ENCODE measurements at places on chromosomes 13 and 19.
A peak's percentile ranks its signal among the peaks of the same experiment; 100 is the strongest.

DNA sequence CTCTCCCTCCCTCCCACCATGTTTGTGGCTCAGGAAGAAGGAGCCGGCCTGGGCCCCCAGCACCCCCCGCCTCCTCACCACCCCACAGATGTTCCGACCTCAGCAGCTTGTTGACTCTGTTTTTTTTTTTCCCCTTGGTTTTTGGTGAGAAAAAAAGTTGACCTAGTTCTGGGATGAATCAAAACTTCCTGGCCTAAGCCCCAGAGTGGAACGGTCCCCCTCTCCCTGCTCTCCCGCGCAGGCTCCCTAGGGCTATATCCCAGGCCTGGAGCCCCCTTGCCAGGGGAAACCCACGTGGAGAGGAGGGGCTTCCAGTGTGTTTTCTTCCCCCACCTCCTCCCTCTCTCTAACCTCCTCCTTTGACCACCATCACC, 4.0 kb downstream of the COL5A3 start:
- no peak for DNase-seq

DNA sequence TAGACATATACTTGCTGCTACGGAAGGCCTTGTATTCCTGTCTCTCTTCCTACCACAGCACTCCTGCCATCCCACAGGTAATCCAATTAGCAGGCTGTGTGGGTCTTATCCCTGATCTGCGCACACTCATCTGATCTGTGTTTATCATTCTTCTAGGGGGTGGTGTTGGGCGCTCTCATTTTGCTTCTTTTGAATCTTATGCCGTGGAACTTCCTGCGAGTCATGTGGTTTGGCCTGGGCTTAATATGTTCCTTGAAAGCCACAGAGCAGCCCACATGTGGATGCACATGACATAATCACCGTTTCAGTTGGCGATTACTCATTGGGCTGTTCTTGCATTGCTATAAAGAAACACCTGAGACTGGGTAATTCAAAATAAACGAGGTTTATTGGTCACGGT, 7.5 kb downstream of the RASA3 start:
- no peak for DNase-seq

DNA sequence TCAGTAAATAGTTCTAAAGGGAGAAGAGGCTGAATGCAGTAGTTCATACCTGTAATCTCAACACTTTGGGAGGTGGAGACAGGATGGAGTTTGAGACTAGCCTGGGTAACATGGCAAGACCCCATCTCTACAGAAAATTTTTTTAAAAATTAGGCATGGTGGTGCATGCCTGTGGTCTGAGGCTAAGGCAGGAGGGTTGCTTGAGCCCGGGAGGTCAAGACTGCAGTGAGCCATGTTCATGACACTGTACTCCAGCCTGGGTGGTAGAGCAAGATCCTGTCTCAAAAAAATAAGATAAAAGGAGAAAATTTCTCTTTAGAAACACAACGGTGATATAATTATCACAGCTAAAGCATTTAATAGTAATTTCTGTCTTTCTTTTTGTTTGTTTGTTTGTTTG, 57.1 kb downstream of the SIPA1L3 start:
- no peak for DNase-seq

- no peak for DNase-seq
These were observed 146.5 kb downstream of the PCCA start for GRCh38 chr13:100235311-100235901.

DNA sequence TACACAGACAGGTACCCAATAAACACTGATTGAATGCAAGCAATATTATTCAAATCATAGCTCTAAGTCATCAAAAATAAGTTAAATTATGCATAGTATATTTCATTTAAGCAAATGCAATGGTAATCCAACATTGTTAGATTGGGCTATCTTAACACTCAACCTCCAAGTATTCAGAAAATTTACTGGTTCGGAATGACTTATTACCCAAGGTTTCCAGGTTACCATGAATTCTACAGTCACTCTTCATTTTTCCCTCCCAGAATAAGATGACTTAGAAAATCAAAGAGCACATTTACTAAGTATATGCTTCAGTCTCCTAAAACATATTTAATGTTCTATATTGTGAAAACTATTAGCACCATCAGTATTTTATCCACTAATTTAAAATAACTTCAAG, 6.0 kb downstream of the UBL3 start:
- no peak for DNase-seq

DNA sequence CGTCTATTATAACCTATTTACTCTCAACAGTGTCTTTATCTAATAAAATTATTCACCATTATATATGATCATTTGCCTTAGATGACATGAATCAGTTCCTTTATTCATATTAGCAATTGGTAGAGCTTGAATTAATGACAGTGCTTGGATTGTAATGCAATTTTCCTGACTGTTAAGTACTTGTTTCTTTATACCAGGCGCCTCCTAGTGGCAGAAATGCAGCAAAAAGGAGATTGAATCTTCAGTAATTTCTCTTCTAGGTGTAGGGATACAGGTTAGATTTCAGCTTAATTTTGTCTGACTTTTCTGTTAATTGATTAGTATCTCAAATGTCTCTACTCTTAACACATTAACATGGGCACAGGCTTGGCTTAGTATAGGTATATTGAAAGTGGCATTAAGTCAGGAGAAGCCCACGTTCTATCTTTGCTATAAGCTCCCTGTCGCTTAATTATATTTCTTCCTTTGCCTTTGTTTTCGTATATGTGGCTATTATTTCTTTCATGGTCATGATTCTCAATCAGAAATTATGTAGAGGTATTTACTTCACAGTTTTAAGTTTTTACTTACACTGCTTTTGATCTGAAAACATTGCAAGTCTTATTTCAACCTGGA, 9.1 kb upstream of the LHFPL6 start:
- DNase-seq: peak; percentile 75

GRCh38 chr13:30142486-30143211, 164.7 kb downstream of the KATNAL1 start:
- DNase-seq: peak; percentile 52

DNA sequence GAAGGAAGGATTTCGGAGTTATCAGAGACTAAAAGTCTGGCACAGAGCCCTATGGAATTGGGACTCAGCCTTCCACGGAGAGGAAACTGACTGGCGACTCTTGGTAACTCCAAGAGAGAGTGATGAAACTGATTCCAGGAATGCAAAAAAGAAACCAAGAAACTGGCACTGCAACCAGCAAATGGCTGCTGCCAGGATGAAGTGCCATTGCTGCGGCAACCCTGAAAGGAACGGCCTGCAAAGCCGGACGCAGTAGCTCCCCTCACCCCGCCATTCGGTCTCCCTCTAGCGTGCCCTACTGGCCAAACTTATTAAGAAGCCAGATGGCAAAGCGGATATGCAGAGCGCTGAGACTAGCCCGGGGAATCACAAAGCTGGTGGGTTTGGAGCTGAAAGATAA, 236.0 kb downstream of the PCDH9 start:
- DNase-seq: peak; percentile 65

DNA sequence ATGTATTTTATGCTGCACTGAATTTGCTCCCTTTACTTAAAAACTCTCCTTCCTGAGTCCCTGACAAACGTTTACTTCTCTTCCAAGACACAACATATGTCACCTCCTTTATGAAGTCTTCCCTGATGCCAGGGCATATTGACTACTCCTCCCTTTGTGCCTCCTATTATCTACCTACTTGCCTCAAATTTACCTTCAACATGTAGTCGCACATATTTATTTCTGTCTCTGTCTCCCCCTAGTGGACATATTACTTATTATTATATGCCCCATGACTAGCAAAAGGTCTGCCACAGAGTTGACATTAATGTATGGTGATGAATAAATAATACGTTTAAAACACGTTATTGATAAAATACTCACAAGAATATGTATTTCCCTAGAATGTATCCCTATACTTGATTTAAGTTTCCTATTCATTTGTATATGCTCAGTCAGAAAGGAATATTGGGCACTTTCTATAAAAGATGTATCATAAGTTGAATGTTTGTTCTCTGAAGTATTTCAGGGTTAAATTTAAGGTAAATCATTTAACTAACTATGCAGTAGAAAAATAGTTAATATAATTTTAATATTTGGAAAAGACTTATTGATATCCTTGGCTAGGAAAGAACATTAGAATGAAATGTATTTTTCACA, 250.3 kb upstream of the ATXN8OS start:
- no peak for DNase-seq

GRCh38 chr13:40236566-40237168, 429.8 kb downstream of the FOXO1 start:
- no peak for DNase-seq

- DNase-seq: no peak
These were observed 126.8 kb upstream of the CACNA1A start for GRCh38 chr19:13633109-13633508.

GRCh38 chr13:51970349-51970748, 40.9 kb downstream of the ATP7B start:
- DNase-seq: no peak

- no peak for DNase-seq
These were observed 166.8 kb downstream of the DCT start for GRCh38 chr13:94312511-94313216.

GRCh38 chr19:35436477-35437405, 11.3 kb upstream of the FFAR2 start:
- no peak for DNase-seq

- no peak for DNase-seq
These were observed 126.8 kb downstream of the LMO7 start for GRCh38 chr13:75762955-75763354.

DNA sequence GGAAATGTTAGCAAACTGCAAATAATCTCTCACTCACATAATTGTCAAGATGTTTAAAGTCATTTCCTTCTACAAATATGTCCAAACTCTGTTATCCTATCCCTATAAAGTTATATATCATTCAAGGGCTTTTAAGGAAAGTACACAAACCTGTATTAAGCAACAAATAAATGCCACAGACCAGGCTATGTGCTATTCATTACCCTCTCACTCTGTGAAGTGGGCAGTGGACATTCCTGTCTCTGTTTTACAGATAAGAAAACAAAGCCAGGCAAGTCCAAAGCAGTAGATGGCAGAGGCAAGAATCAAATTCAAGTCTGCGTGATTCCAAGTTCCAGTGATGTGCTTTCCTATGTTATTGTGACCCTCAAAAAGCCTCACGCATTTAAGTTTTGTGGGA, 140.6 kb downstream of the LHFPL6 start:
- no peak for DNase-seq

DNA sequence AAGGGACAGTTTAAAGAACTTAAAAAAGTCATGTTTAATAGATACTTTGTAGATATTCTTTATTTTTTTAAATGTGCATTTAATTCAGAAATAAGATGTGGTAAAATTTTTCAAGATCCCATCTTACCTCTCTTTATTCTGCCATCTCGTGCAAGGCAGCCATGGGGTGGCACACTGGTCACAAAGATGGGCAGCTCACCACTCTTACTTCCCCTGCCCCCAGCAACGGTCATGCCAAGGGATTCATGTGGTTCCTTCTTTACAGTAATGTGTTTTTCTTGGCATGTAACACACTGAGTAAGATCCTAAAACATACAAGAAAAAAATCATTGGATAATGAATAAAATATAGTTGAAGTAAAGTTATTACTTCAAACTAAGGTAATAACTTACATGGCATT, 64.2 kb downstream of the LNX2 start:
- no peak for DNase-seq

GRCh38 chr19:8308891-8309291, 733 bp upstream of the CD320 start:
- DNase-seq: peak; percentile 31

DNA sequence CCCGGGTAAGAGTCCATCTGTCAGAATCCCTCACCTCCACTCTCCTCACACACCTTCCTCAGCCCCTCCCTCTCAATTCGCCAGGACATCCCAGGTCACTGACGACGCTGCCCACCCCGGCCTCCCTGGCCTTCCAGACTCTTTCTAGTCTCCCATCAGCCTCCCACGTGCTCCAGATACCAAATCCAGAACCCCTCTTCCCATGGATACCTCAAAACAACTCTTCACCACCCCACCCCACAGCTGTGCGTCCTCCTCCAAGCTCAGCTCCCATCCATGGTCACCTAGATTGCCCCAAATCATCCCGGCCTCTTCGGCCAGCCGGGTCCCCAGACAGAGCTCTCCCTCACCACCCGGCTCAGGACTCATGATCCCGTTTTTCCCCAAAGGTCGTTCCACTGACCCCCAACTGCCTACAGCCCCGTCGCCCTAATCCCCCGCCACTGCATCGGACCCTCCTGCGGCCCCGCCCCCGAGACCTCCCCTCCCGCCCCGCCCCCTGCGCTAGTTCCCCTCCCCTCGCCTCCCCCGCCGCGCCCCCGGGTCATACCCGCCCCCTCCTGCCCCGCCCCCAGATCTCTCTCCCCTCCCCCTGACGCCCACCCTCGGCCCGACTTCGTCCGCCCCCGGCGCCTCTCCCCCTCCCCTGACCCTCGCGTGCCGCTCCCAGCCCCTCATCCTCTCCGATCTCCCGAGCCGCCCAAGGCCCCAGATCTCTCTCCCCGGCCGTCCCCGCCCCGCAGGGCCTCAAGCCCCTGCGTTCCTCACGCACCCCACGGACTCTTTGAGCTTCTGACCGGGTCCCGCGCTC, 546 bp downstream of the UBXN6 start:
- DNase-seq: peak; percentile 75

DNA sequence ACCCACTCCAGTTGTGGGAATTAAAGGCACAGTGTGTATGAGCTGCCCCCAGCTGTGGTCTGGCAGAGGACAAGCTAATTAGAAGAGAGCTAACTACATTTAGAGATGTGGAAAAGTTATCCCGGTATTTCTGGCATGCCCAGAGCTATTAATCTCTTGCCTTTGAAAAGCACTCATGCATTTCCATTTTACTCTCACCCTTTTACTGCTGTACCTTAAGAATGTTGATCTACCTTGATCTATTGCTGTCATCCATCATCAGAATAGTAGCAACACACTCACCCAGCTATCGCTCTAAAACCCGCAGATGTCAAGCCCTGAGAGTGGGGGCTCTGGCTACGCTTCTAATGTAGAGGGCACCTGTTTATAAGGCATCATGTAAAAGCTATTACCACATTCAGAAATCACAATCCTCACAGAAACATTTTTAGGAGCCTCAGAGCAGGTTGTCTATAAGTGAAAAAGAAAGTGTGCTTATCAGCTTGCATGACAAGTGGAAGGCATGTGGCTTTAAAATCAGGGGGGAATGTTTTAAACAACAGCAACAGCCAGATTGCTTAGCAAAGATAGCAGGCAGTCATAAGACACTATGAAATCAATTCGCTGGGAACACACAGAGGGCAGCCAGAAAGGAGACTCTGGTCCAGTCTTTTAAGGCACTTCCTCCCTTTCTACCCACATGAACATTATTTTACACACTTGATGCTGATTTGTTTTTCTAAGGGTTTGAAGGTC, 224.2 kb upstream of the IRS2 start:
- no peak for DNase-seq

DNA sequence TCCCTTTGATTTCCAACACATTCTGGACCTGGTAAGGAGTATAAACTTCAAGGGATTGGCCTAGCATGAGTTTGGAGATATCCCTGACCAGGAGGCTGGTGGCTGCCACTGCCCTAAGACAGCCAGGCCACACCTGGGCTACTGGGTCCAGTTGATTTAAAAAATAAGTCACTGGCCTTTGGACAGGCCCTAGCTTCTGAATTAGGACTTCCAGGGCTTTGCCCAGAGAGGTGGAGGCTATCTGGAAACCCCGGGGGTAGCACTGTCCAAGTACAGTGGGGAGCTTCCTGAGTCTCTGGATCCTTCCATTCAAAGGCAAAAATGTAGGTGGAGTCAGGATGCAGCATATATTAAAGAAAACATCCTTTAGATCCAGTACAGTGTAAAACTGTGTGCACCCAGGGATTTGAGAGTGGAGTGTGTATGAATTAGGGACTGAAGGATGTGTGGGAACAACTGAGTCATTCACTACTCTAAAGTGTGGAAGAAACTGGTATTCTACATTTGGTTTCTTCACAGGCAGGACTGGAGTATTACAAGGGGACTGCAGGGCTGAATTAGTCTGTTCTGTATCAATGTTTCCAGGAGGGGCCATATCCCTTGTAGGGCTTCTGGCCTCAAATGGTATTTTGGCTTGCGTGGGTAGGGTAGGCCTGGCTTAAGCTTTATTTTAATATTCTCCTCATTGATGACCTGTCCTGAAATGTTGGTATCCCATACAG, 14.8 kb upstream of the FCGBP start:
- DNase-seq: peak; percentile 16

Data from mesothelial cell of epicardium (in vitro differentiated cells).